Ovary (tissue), 10 donors: ENCODE measurements at places on chromosomes 11 and 22. TPM values are rescaled to one million over a fixed set of nuclear protein-coding genes. Genes with fewer than 3 reads are reported as not detected.

- H3K4me3 ChIP-seq = no peak overlapping the region
- no peaks in the 10 kb centered on the region for H3K36me3 ChIP-seq
- no peak overlapping the region for H3K27ac ChIP-seq
- no peaks in the 10 kb centered on the region for H3K4me1 ChIP-seq
- H3K27me3 ChIP-seq = no peaks in the 10 kb centered on the region
Measured at GRCh38 chr11:35282221-35282882, 137.0 kb downstream of the SLC1A2 start.

The TPP1 gene
- 48.9 TPM for total RNA-seq

The TMEM191B gene
- not detected for total RNA-seq

The OR5L2 gene
- total RNA-seq = not detected
